Activated CD4-positive, alpha-beta T cell treated with anti-CD3 and anti-CD28 coated beads for 24 hours (primary cell): ENCODE measurements at places on chromosomes 1 and 21.

DNA sequence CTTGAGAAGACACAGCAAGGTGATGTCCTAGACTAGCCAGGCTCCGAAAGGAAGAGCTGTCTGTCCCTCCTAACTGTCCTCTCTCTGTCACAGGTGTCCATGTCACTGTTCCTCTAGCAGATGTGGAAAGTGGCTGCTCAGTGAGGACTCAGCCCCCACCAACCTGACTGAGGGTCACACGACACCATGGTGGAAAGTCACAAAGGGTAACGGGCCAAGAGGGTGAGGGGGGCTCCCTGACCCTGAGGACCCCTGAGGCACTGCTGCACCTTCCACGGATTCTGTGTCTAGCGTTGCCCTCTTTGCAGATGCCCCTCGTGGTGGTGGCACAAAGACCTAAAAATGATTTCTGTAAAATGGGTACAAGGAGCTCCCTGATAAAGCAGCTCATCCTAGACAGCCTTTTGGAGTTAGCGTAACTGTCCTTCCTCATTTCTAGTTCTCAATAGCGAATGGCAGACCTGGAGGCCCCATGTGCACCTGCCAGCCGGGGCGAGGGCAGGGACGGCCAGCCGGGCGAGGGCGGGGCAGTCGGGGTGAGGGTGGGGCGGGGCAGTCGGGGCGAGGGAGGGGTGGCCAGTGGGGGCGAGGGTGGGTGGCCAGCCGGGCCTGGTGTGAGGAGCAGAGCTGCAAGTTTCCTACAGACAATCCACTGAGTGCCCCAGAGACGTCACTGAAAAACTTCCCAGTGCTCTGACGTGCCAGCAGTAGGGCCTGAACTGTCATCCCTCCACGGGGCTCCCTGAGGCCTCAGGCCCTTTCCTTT, 23.4 kb downstream of the POFUT2 start:
- DNase-seq = no peak

DNA sequence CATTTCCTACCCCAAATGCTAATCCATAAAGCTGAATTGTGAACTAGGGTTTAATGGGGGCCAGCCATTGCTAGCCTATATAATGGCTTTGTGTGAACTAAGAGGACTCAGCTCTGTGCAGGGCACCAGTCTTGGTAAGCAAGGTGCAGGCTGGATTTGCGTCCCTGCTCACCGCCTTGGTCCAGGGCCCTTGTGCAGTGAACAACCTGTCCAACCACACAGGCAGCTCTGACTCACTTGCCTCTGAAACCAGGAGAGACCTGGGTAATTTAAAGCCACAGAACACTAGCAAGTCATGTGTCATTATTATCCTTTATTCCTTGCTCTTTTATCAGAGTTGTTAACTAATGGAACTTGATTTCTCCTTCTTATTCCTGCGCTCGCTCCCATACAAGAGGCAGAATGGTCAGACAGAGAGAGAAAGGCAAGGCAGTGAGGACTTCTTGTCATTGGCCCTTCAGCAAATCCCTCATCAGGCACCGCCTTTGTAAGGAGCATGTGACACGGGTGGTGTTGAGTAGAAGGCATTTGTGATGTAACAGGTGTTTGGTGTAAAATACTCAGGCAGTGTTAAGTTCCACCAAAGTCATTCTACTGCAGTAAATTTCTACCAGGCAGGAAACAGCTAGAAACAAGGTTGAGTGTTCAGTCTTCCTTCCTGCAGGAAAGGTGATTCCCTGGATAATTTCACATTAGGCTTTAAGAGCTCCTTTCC, 67.3 kb upstream of the OLIG2 start:
- DNase-seq = no peak

DNA sequence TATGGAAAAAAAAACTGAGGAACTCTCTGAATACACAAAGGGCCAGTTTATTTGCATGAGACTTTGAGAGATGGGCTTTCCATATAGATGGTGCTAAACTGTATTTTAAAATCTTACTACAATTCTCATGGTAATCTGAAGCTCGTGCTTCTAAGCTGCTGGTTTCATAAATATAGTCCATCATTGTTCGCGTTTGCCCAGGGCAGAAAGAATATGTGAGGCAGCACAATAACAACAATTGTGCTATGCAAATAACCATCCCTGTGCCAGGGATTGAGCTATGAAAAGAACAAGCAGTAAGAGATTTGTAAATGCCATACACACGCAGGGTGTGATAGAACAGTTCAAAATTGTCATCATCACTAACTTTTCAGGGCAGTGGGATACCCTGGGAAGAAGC, 4.9 kb upstream of the EPS15 start:
- DNase-seq = no peak

- no peak for DNase-seq
These were observed 327.4 kb downstream of the TBX15 start for GRCh38 chr1:118660769-118661168.

GRCh38 chr1:172483448-172483847, 39.6 kb upstream of the PIGC start:
- DNase-seq = no peak

DNA sequence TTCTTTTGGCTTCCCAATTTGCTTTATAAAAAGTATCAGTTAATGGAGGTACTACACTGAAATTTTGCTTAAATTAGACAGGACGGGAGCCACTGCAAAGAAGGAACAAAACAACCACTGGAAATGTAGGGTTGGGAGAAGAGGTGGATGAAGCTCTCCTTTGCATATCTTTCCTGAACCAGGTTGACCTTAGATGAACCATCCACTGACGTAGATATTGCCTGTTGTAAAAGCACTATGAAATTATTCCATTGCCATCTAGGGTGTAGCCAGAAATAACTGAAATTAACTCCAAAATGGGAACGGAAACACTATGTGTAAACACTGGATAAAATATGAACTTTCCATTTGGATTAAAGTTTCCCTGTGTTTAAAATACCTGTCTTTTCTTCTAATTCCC, 1.2 kb upstream of the ABL2 start:
- DNase-seq = no peak

GRCh38 chr1:98210064-98210463, 289.2 kb upstream of the DPYD start:
- no peak for DNase-seq

- DNase-seq = no peak
These were observed 81.7 kb downstream of the AXDND1 start for GRCh38 chr1:179447489-179447888.

GRCh38 chr1:229432905-229433304, 989 bp downstream of the ACTA1 start:
- DNase-seq = no peak

- DNase-seq = no peak
These were observed 57.9 kb downstream of the CENPF start for GRCh38 chr1:214660900-214661299.

DNA sequence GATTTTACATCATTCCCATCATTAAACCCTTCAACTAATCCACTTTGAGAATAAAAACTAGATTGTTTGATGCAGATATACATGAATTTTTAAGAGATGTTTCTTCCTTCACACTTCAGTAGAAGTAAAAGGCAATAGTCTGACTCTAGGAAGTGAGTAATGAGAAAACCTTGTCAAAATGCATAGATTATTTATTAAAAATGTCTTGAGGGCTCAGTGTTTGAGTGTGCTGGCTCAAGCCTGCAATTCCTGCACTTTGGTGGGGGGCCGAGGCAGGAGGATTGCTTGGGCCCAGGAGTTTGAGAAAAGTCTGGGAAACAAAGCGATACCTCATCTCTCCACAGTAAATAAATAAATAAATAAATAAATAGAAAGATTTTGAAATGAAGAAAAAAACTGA, 177.1 kb downstream of the NEGR1 start:
- DNase-seq = no peak

GRCh38 chr1:109181085-109181806, 32.5 kb upstream of the SARS1 start:
- no peak for DNase-seq

GRCh38 chr21:34595457-34595856, 19.5 kb downstream of the RCAN1 start:
- no peak for DNase-seq

DNA sequence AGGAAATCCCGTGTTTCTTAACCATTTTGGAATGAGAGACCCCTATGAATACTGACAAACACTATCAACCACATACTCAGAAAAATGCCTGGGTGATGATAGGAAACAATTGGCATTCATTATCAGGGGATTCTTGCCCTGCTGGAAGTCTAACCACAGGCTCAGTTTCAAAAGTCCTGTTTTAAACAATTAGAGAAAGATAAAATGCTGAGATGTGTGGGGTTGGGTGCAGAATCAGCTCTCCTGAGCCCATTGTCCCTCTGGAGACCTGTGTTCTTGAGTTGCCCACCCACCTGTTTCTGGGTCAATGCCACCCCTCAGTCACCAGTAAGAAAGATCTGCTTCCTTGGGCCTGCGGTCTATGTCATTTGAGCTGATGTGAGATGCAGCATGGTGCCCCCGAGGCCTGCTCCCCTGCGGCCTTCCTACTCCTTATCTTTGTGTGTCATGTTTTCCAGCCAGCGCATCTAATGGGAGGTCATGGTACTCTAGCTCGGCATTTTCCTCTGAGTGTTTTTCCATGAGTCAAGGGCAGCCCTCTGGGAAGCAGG, 130.3 kb upstream of the PLXNA2 start:
- no peak for DNase-seq

DNA sequence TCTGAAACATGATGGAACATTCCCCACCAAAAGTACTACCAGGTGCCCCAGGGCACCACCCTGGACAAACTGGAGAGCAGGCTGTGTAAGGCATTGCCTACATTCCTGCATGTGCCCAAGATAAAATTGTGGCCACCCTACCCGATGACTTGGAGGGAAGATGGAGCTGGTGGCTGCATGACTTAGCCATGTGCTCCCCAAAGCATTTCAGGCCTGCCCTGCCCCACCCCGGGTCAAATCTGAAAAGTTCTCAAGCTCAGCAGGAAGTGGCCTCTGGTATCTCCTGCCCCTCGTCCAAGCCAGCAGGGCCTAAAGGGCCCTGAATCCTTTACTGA, 8.5 kb downstream of the CD2 start:
- DNase-seq = no peak

DNA sequence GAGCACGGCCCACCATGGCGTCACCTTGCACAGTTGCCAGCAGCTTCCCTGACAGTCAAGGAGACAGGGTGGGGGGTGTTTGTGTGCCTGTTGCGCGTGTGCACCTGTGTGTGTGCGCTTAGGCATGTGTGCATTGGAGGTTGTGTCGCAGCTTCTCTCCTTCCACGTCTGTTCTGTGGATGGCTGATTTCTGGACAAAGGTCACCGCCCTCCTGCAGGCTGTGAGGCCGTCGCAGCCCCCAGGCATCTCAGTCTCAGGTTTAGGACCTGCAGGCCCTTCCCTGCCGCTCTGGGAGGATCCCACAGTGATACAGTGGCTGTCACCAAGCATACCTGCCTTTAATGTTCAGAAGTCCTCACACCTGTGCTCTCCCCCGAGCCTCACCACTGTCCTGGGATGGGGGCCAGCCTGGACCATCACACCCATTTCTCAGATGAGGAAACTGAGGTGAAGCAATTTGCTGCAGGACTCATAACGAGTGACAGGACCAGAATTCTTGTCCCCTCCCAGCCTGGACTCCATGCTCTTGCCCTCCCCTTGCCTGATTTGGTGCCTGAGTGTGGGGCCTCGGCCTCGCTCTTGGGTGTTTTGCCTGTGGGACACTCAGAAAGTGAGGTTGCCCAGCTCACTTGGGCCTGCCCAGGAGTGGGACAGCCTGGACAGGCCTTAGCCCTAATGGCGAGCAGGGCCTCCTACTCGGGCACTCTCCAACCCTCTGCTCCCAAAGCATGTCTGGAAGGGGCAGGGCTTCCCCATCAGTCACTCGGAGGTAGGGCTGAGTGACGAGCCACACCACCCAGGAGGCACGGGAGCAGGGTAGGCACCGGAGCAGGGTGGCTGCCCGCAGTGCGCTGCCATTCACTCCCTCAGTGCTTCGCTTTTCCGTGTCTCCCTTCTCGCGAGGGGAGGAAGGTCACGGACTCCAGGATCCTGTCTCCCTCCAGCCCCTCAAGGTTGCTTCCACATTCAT, 22.6 kb downstream of the COQ8A start:
- no peak for DNase-seq

DNA sequence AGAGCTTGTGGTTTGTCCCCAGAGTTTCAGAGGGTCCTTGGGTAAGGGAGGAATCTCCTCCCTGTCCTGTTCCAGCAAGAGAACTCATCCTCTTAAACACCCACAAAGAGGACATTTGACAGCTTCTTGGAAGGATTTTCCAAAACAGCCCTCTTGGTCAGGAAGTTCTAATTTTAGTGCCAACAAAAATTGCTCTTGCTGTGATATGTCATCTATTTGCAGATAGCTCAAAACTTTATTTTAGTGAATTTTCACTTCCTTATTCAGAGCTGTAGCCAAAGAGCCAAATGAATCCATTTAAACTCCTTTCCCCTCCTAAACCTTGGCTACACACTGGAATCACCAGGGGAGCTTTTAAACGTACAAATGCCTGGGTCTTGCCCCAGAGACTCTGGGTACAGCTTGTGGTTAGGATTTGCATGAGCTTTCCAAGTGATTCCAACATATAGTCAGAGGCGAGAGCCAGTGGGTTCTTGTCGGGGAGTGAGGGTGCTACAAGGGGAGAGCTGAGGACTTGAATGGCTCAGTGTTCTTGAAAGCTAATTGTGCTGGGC, 11.8 kb upstream of the RASSF5 start:
- DNase-seq = no peak

- DNase-seq = peak; percentile 73
These were observed 3.7 kb upstream of the PPM1J start for GRCh38 chr1:112718691-112719418.

DNA sequence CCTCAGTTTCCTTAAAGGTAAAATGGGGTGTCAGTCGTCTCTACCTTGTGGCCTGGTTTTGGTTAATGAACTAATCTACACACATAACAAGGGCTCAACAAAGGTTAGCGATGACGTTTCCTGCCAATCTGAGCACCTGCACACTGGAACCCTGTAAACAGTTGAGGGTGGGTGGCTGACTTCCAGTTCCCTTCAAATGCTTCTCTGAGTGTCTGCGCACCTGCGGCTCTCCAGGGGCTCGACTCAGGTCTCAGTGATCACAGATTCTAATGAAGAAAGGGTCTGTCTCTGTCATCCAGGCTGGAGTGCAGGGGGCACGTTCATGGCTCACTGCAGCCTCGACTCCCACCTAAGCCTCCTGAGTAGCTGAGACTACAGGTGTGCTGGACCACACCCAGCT, 3.3 kb upstream of the AGPAT3 start:
- no peak for DNase-seq

DNA sequence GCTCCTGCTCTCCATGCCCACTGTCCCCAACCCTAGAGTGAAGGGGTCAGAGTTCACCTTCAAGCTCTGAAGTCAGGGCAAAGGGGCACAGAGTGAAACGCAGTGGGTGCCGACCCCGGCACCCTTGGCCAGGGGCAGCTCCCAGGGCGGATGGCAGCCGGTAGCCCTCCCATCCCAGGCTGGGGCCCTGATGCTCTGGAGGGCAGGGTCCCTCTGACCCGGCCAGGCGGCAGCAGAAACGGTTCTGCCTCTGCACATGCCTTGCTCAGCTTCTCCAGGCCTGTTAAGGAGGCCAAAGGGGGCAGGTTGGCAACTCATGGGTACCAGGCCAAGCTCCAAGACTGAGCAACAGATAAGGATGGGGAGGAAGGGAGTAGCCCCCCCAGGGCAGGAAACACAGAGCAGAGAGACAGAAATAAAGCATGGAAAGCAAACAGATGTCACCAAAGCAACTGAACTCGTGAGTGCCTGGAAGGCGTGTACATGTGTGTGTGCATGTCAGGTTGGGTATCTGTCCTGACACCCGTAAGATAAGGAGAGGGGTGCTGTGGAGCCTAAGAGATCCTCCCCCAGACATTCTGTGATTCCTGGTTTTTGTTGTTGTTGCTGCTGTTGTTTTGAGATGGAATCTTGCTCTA, 112.3 kb upstream of the IFFO2 start:
- DNase-seq = no peak

GRCh38 chr21:41613533-41613909, 105.6 kb upstream of the TMPRSS2 start:
- no peak for DNase-seq
